ENCODE measurements at places on chromosomes 1 and 21.

GRCh38 chr1:155893389-155894142 lies 17.6 kb downstream of the RIT1 start:
- no peaks in the 10 kb centered on the region for H3K27me3 ChIP-seq
- H3K4me3 ChIP-seq = no peak overlapping the region
- DNase-seq = peak; percentile 61

- no peak overlapping the region for H3K27ac ChIP-seq
- H3K4me1 ChIP-seq = peaks cover 5% of the 10 kb centered on the region
- no peak for DNase-seq
- no peak overlapping the region for H3K4me3 ChIP-seq
- no peaks in the 10 kb centered on the region for H3K27me3 ChIP-seq
Measured at GRCh38 chr21:15421441-15421881, 308.3 kb upstream of the USP25 start.

- H3K36me3 ChIP-seq = no peaks in the 10 kb centered on the region
- no peak overlapping the region for H3K27ac ChIP-seq
- no peaks in the 10 kb centered on the region for H3K27me3 ChIP-seq
- no peak overlapping the region for H3K4me3 ChIP-seq
Measured at GRCh38 chr1:81876901-81877733, 76.4 kb downstream of the ADGRL2 start.

DNA sequence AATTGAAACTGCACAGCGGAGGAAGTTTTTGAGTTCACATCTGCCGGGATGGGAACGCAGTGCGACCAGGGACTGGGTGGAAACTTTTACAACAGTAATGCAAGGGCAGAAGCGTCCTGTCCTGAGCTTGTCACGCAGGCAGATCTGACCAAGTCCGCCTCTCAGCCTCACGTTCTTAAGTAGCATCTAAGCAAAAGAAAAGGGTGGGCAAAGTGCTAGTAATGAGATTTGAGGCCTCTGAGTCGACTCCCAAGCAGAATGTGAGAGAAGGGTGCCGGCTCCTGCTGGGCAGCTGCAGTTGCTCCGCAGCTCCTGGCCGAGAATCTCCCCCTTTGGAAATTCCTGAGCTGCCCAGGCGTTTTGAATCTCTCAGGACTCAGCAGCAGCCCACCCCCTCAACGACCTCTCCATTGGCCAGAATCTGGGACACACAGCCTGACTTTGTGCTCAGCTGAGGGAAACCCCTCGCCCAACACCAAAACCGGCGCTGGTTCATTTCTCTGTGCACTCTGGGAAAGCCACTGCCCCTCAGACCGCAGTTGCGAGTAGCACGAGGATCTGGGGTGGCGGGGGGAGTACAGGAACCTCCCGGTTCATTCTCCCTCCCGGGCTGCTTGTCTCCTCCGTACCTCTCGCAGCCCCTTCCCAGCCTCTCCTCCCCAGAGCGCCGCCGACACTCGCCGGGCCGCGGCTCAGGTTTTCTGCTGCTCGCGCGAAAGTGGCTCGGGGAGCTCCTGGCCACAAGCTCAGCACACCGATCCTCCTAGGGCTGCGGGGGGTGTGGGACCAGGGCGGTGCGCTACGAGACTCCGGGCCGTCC lies 913 bp upstream of the S1PR1 start:
- H3K27me3 ChIP-seq = no peaks in the 10 kb centered on the region
- no peak for DNase-seq
- H3K27ac ChIP-seq = peak overlapping the region; percentile 94
